Amniotic stem cell (primary cell): ENCODE measurements at places on chromosomes 13 and 19.

GRCh38 chr13:93758575-93758974, 532.0 kb downstream of the GPC6 start:
- DNase-seq = no peak

GRCh38 chr19:29563486-29564101, 37.8 kb downstream of the VSTM2B start:
- no peak for DNase-seq

DNA sequence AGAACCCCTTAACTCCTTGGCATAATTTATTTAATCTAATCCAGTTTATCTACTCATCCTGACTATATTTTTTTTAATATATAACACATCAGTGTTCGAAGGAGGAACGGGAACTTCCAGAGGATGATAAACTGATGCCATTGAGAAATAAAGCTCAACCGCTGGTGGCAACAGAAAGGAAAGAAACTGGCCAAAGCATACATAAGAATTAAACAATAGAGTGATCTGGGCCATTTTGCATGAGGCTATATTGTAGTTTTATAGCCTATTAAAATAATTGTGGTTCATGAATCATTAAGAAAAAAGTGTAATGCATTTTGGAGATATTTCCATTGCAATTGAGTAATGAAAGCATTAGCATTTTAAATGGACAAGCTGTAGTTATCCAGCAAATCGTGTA, 94.2 kb downstream of the FRY start:
- DNase-seq = no peak

GRCh38 chr19:36136964-36137686, 2.7 kb upstream of the CAPNS1 start:
- DNase-seq = no peak

GRCh38 chr13:98910501-98910951, 67.3 kb downstream of the DOCK9 start:
- DNase-seq = peak; percentile 14

DNA sequence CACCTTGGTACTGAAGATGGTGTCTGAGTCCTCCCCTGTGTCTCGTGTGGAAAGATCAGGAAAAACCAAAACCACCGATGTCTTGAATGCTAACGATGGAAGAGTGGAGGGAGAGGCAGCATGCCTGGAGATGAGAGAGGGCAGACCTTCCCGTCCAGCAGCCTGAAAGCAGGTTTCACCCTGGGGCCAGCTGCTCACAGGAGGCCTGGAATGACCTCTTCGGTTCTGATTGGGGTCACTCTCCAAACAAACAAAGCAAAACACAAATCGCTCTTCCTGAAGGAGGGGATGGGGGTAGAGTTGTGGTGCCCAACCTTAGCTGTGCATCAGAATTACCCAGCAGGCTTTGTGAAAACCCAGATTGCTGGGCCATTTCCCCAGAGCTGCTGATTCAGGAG, 142.3 kb upstream of the SOX1 start:
- DNase-seq = no peak

- DNase-seq = no peak
These were observed 13.7 kb upstream of the SLC35E1 start for GRCh38 chr19:16585808-16586476.

- DNase-seq = no peak
These were observed 17.7 kb downstream of the TMEM161A start for GRCh38 chr19:19120308-19121231.

GRCh38 chr19:43444531-43445287, 20.7 kb downstream of the LYPD3 start:
- DNase-seq = no peak

GRCh38 chr13:108993346-108993745, 363.9 kb downstream of the MYO16 start:
- no peak for DNase-seq

- DNase-seq = no peak
These were observed at the start of gene EXOC3L2 for GRCh38 chr19:45245334-45245787. TSS of gene EXOC3L2 (minus strand) at chr19:45245407. CDS start at chr19:45239045, 6,362 bp downstream.

- peak; percentile 33 for DNase-seq
These were observed 169.6 kb upstream of the GPR12 start for GRCh38 chr13:26929971-26930730.

DNA sequence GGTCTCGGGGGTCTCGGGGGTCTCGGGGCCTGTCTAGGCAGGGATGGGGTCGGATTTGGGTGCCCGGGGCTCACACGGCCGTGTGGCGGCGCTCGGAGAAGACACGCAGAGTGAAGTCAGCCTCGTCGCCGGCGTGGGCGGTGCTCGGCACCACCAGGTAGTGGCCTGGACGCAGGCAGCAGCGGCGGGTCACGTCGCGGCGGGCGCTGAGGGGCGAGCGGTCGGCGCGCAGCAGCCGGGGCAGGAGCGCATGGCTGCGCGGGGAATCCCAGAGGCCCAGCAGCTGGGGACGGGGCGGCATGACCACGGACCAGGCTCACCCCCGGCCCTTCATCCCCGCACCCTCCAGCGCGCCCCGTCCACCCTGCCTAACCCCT, 8.2 kb downstream of the CAPN12 start:
- DNase-seq = no peak

- DNase-seq = no peak
These were observed at the start of gene PNMA8B for GRCh38 chr19:46495786-46496099. TSS of gene PNMA8B (minus strand) at chr19:46495867. CDS start at chr19:46495465, 402 bp downstream.

DNA sequence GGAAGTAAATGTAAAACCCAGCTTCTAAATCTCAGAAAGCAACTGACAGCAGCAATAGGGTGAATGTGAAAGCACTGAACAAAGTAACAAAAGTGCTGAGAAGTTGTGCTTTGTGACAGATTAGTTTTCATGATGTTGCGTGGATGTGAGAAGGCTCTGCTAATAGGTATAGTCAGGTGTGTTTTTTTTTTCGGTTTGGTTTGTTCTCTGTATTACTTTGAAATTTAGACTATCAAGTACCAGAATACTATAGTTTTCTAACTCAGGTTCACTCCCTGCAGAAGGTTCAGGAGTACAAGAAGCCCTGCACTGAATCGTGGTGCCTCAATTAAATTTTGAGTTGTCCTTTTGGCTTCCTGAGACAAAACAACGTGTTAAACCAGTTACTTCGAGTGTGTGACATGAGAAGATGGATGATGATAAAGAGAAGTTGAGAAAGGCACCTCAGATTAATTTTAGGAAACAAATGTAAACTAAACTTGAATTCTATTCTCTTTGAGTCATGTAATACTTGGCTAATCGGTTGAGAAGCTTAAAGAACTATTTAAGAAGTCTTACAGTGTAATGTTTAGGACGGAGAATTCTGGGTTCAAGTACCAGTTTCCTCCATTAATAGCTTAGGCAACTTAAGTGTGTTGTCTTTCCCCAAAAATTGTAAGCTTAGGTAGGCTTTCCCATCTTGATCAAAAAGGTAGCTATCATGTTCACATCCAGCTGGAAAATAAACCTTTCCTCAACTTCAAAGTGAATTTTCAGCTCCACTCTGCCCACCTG, 10.3 kb downstream of the MIR17HG start:
- DNase-seq = no peak

- no peak for DNase-seq
These were observed at the start of gene ZNF285 for GRCh38 chr19:44401139-44402115. TSS of gene ZNF285 (minus strand) at chr19:44401608. CDS start at chr19:44397213, 4,395 bp downstream.

DNA sequence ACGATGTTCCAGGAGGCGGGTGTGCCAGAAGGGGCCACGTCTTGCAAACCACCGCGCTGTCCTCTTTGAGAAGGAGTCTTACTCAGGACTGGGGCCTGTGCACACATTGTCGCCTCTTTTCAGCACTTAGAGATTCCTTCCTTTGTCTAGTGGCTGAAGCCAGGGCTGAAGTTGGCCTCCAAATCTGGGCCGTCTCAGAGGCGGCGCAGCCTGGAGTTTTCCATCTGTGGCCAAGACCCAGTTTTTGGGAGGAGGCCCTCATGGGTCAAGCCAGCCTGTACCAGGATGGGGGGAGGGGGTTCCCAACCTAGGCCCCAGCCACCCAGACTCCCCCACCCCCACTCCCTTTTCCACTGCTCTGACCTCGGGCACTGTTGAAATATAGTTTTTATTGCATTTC, 11.8 kb downstream of the ANO8 start:
- no peak for DNase-seq

DNA sequence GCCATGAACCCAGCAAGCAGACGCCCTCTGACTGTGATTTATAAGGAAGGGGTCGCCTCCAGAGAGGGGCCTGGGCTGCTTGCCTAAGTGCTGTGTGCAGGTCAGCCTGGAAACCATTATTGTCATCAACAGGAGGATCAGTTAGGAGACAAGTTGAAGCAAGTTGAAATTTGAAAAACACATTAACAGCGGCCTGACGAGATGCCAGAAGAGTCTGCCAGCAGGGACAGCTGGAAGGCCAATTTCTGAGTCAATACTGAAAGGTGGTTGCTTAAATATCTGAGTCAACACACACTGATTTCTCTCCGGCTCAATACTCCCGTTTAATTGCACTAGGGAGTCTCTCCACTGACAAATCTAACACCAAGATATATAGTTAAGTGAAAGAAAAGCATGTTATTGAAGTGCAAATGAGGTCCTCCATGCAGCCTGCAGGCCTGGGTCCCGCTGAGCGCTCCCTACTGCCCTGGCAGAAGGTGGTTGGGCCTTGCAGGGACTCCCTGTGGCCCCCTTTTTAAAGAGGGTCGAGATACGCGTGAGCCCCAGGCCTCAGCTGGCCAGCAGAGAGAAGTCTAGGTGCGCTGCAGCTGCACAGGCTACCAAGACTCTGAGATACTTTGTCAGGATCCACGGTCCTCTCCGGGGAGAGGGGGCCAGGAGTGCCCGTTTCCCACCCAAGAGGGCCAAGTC, 91.1 kb downstream of the RNASEH2B start:
- no peak for DNase-seq

- DNase-seq = no peak
These were observed 460.3 kb upstream of the KLHL1 start for GRCh38 chr13:70568571-70568970.

GRCh38 chr13:28582892-28583240, 76.1 kb upstream of the POMP start:
- DNase-seq = no peak

DNA sequence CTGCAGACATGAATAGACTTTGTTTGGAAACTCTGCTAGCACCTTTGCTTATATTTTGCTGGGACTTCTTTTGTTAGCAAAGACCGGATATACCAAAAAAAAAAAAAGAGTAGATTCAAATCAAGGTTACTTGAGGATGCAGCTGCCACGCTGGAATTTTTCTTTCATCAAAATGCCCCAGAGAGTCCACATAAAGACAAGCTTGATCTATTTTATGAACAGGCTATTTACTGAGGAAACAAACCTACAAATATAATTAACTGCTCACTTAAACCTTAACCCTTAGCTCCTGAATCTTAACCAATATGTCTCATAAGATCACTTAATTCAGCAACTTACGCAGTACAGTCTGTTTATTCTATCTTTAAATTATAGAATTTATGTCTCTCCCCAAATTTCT, 27.1 kb upstream of the DOCK9 start:
- DNase-seq = no peak

DNA sequence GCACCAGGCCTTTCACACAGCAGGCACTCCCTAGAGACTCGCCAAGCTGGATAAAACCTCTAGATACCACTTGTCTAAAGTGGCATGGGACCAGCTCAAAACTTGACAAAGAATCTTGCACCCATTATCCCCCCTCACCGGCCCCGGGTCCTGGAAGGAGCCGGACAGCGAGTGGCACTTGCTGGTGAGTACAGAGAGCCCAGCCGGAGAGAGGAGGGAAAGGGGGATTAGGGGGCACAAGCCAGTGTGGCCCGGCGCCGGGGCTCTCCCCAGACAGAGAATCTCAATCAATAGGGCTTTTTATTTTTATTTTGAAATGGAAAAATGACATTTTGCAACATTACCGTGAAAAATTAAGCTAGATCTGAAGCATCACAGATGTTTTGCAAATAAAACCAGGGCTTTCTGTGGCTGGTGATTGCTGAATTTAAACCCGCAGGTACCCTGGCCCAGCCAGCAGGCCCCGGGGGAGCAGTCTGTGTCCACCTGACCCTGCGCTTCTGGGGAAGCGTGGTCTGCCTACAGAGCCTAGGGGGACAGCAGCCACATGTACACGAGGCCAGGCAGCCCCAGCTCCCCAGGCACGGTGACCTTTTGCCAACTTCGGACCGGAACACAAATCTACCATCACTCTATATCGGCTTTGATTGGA, 10.0 kb upstream of the VSTM2B start:
- no peak for DNase-seq

DNA sequence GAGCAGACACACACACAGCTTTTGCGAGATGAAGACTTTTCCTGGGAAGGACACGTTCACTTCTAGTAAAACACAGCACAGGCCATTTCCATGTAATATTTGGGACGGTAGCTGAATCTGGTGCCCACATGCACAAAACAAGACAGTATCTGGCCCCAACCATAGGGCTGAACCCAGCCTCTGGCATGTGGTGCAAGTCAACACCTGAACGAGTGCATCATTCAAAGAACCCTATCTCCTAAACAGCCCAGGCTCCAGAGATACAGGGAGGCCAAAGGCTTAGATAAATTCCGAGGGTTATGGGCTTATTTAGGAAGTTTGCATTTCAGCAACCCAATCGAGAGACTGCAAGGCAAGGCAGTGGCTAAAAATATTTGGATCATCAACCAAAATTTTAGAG, 2.7 kb upstream of the TFDP1 start:
- no peak for DNase-seq

DNA sequence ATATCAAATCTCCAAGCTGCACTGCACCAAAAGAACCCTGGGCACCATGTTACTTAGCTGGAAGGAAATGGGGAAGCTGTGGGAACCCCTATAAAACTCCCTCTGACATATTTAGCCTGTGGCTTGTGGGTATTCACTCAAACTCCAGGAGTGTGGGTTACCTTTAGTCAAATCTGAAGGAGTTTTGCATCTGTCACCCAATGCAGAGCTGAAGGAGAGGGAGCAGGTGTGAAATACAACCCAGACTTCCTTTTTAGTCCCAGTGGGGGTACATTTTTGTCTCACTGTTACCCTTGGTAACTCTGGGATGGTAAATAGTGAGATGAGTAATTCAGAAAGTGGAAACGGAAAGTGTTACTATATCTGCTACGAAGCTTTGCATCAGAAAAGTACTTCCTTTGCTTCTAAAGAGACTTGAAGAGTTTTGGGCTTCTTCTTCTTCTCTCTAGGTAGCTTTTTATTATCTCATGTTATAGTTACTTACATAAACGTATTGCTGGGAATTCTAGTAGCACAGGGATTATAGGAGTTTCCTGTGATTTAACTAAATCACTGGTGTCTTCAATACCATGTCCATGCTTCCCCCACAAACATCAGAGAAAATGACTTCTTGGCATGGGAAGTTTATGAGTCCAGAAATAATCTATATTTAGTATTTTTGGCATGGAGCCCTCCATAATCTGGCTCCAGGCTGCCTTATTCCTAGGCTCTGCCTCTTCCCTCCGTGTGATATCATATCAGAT, 105.9 kb downstream of the AKAP11 start:
- no peak for DNase-seq

- no peak for DNase-seq
These were observed 205.5 kb downstream of the USP12 start for GRCh38 chr13:26965952-26966700.

- DNase-seq = no peak
These were observed 13.1 kb downstream of the ATP11A start for GRCh38 chr13:112702986-112703379.

- no peak for DNase-seq
These were observed 725 bp downstream of the FAM124A start for GRCh38 chr13:51222686-51223559.
